Caco-2 (cell line): ENCODE measurements at places on chromosomes 1 and 21. TPM values are rescaled to one million over a fixed set of nuclear protein-coding genes. Genes with fewer than 3 reads are reported as not detected.

DNA sequence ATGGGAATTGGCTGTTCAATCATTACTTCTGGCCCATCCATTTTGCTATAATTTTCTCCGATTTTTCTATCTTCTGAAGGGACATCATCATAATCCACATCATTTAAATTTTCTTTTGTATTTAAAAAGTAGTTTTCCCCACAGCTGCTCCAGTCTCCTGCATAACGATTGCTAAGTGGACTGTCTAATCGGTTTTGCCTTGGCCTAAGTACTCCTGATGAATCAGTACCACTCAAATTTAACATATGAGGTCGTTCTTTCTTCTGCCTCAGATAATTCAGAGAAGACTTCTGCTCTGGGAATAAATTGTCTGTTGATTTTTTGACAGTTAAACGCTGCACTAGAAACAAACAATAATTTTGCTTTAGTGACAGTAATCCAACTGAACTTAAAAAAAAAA is 41.9 kb downstream of the SYDE2 start:
- no peak overlapping the region for H3K27ac ChIP-seq
- no peak overlapping the region for H3K4me3 ChIP-seq
- no peaks in the 10 kb centered on the region for H3K27me3 ChIP-seq
- H3K4me1 ChIP-seq = no peaks in the 10 kb centered on the region
- no peaks in the 10 kb centered on the region for H3K36me3 ChIP-seq
- no peak for DNase-seq

GRCh38 chr1:231591466-231591865 is 35.1 kb upstream of the DISC1 start:
- no peaks in the 10 kb centered on the region for H3K27me3 ChIP-seq
- no peaks in the 10 kb centered on the region for H3K36me3 ChIP-seq
- H3K27ac ChIP-seq = no peak overlapping the region
- DNase-seq = no peak

The ACOT11 gene
- total RNA-seq = 4.0 and 4.1 TPM in 2 replicates

The PFKFB2 gene
- 36.4 and 38.9 TPM in 2 replicates for total RNA-seq

DNA sequence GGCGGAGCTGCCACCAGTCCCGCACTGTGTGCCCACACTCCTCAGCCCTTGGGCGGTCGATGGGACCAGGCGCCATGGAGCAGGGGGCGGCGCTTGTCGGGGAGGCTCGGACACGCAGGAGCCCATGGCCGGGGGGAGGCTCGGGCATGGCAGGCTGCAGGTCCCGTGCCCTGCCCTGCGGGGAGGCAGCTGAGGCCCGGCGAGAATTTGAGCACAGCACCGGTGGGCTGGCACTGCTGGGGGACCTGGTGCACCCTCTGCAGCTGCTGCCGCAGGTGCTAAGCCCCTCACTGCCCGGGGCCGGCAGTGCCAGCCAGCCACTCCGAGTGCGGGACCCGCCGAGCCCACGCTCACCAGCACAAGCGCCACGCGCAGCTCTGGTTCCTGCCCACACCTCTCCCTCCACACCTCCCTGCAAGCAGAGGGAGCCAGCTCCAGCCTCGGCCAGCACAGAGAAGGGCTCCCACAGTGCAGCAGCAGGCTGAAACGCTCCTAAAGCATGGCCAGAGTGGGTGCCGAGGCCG is 267.7 kb downstream of the RYR2 start:
- no peak overlapping the region for H3K27ac ChIP-seq
- no peaks in the 10 kb centered on the region for H3K27me3 ChIP-seq
- no peaks in the 10 kb centered on the region for H3K36me3 ChIP-seq
- no peak overlapping the region for H3K4me3 ChIP-seq
- no peak for DNase-seq

DNA sequence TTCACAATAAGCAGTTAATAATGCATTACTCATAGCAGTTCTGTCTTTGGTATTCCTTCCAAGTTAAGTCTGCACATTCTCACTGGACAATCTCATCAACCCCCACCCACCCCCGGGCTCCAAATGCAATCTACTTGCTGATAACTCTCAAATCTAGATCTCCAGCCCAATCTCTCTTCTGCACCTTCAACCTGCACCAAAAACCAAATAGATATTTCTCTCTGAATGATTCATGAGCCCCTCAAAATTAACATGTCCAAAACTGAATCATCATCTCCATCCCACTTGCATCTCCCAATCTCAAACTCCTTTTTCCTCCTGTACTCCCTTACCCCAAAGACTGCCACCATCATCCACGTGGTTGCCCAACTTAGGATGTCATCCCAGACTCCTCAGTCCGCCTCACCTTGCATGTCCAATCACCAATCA is 2.7 kb downstream of the DOCK7 start:
- no peaks in the 10 kb centered on the region for H3K27me3 ChIP-seq
- DNase-seq = no peak
- H3K4me1 ChIP-seq = peaks cover 10% of the 10 kb centered on the region
- H3K36me3 ChIP-seq = no peaks in the 10 kb centered on the region; the same call in 1 of the 2 replicates
- no peak overlapping the region for H3K27ac ChIP-seq

The NR5A2 gene
- 6.5 and 9.1 TPM in 2 replicates for total RNA-seq
